ENCODE measurements at places on chromosomes 16 and 17.

DNA sequence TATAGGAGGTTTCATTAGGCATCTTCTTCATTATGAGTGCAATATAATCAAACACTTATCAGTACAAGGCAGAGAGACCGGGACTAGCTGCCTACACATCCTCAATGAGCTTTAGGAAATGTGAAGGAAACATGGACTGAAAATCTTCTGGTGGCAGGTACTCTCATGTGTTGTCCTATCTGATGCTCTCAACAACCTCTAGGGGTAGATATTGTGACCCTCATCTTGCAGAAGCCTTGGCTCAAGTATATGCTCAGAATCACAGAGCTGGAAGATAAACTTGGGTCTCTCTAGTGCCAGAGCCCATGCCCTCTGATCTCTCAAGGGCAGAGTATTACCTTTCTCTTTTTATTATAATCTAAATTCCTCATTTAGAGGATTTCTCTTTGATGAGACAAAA lies 181.6 kb upstream of the C17orf78 start:
- DNase-seq: no peak

GRCh38 chr17:335691-336090 lies 16.9 kb downstream of the RPH3AL start:
- DNase-seq: no peak

DNA sequence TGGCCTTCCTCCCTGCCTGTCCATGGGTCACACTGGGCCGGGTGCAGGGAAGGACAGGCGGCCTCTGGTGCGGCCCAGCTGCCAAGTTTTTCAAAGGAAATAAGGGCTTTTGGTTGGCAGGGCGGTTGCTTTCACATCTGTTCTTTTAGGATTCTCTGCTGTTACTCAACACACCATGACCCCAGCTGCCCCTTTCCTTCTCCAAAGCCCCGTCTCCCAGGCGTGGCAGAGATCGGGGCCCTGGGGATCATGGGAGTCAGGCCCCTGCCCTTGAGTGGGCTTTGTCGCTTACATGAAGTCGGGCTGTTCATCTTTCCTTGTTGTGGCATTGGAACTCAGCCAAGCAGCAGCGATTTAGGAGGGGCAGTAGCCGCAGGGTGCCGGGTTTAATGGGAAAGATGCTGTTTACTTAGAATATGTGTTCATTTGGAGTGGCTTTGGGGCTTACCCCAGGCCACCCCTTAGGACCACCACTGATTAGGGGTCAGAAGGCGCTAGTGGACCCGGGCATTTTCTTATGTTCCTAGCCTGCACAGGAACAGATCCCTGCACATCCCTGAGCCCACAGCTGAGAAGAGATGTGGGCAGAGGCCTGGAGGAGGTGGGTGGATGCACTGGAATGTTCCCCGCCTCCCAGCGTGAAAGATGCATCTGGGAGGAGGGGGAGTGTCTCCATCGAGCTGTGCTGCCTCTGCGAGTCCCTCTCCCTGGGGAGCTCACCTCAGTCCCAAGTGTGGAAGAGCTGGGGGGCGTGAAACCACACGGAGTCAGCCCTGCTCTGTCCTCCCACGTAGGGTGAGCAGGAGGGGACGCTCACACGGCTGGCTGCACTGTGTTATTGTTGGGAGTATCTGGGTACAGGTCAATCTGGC lies 6.8 kb upstream of the ADCY7 start:
- no peak for DNase-seq

DNA sequence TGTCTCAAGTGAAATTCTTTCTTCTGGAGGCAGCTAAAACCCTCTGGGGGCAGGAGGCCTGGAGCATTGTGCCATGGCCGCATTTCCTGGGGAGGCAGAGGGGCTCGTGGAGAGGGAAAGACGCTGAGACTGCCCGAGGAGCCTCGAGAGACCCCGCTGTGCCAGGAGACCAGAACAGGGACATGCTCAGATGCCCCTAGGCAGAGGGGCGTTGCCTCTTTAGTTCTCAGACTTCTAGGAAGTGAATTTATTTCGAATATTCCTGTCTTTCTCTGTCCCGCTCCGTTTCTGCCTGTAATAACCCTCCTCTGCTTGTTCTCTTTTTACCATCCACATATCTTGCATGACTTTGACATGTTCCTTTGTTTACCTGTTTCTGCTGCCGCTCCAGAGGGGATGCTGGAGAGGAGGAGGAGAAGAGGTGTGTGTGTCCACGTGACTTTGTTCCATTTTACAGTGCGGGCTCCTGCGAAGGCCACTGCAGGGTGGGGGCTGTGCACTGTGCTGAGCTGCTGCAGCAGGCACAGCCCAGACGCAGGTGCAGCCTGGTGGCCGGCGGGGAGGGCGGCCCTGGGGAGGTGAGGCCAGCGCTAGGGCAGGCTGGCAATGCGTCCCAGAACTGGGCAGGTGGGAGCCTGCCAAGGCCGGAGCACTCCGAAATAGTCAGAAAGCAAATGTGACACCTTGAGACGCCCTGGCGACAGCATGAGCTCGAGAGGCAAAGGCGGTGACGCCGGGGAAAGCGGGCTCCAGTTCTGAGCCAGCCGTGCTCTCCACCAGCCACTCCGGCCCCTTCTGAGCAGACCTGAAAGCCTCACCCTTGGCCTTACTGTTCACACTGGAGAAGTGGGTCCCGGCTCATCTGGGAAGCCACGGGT lies 29.9 kb downstream of the CIBAR2 start:
- DNase-seq: no peak

- DNase-seq: no peak
Observed at GRCh38 chr16:20347666-20348364, 4.7 kb downstream of the UMOD start.

DNA sequence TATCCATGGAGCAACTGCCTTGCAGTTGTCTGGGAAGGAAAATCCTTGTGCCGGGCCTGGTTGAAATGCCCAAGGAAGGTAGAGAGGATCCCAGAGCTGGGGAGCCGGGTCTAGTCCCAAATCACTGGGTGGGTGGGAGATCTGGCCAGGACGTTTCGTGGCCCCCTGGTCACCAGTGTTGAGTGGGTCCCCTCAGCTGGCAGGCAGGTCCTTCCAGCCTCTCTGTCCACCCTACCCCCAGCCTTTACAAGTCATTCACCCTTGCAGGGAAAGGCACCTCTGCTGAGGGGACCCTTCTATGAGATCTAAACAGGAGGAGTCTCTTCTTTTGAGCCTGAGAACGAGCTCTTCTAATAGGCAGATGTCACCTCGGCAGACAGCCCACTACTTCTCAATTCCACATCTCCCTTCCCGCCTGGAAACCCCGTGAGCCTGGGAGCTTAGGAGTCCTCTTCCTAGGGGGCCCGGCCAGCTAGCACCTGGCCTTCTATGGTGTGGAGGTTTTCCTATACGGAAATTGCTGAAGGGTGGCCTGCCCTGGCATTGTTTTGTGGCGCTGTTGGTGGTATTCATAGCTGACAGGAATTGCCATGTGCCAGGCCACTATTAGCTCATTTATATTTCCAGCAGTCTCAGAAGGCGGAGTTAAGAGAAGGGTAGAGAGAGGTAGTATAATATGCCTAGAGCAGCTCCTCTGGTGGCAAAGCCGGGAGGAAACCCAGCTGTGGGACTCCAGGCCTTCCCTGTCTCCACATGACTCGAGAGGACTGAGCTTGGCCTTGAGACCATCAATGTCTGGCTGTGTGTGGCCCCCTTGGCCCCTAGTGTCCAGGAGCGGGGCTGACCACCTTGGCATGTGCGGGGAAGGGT lies 13.3 kb downstream of the MPRIP start:
- DNase-seq: no peak

- DNase-seq: no peak
Observed at GRCh38 chr16:1395444-1396031, 19.0 kb downstream of the UNKL start.

DNA sequence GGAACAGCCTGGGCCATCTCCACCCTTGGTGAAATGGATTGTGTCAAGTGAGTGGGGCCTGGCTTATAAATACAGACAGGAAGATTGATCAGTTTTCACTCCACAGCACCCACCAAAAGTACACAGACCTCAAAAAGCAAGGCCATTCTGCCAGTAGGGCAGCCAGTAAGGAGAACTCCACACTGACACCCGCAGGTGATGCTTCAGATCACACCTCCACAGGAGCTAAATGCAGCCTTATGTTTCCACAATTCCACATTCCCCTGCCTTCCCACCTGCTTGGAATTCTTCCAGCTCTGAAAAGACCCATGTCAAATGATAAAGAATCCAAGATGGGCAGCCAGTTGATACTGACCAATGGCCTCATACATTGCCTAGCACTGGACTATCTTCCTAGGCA lies 191.1 kb downstream of the ZFHX3 start:
- no peak for DNase-seq

- DNase-seq: no peak
Observed at GRCh38 chr16:54454616-54455015, 168.0 kb upstream of the IRX3 start.

GRCh38 chr17:6494239-6494941 lies 50.1 kb downstream of the PIMREG start:
- no peak for DNase-seq
